AG10803 (cell line): ENCODE measurements at places on chromosomes 11 and 22.

DNA sequence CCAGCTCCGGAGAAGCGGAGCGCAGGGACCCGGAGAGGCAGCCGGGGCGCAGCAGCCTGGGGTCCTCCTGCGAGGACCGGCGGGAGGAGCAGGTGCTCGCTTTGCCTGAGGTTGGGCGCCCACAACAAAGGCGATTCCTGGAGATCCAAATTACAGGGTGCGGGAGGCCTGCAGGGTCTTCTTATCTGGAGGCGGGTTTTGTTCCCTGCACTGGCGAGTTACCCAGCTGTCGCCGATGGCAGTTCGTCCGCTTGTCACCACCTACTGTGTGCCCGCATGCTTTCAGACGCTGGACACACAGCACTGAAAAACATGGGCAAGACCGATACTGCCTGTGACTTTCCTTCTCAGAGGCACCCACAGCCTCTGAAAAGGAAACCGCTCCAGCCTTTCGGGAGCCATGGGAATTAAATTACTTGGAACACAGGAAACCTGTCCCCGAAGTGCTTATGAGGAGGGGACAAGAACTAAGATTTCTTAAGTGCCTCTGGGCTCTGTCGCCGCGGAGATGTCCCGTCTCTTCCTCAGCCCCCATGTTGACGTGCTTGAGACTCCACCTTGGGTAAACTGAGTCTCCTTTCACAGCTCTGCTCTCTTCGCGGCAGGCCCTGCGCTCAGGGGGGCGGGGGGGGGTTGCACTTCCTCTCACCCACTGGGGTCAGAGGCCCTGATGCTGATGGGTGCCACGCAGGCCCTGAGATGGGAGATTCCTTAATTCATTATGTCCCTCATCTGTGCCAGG is 1.3 kb upstream of the ZFTA start:
- no peak for DNase-seq

DNA sequence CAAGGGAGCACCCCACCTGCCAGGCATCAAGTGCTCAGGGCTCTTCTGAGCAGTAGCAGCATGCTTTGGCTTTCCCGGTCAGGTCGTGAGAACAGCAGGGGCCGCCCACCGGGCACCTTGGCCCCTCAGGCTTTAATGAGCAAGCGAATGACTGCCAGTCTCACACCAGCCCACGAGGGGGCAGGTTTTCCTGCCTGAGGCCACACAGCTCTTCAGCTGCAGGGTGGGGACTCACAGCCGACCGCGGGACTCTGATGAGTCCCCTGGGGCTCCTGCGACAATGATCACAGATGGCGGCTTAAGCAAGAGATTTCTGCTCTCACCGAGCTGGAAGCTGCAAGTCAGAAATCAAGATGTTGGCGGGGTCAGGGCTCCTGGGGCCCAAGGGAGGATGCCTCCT is 14.3 kb upstream of the FGF19 start:
- no peak for DNase-seq

DNA sequence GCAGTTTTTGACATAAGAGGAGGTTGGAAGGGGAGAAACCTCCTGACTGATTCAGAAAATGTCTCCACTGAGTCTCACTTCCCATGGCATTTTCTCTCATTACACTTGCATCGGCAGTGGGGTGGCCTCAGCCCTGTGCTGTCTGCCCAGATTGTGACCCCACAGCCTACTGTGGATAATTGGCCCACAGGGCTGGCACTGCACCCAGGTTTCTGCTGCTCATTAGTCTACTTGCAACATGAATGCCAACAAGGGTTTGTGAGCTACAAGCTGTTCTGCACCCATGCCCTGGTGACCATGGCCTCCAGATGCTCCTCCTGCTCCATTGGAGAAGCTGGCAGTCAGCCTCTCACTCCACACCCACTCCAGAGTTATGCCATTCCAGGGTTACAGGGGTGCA is 296.0 kb downstream of the CTTN start:
- DNase-seq, result no peak

- DNase-seq, result no peak
These were observed 1075.9 kb downstream of the BRD1 start for GRCh38 chr22:48751539-48752437.

DNA sequence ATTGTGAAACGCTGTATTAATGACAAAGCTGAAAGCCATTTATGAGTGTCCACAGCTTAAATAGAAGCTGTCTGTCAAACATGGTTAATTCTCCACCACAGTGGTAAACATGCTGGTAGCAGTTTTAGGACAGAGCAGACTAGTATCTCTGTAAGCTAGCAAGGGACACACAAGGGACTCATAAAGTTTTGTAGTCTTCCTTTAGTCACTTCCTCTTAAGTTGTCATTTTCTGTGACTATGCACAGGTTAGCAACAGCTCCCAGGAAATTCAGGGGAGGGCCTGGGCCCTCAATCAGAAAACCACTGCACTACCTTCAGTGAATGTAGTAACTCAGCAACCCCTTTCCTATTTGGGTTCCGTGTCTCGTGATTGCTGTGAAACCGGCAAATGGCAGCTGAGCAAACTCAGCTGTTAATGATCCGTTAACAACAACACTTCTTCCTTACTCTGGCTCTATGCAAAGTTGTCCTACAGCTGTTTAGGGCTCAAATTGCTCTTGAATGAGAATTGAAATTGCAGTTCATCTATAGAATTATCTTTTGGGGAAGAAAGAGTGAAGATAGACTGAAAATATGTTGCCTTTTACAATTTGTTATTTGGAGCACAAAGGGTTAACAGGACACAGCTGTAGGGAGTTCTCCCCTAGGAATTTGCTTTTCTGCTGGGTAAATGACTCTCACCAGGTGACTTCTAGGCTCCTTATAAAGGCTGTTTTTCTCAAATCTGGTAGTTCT is at the start of gene MMP26:
Gene MMP26, plus strand, starts transcription at position 731 of the 736 bp plus-strand sequence.
- DNase-seq, result no peak

- DNase-seq, result no peak
These were observed 9.7 kb downstream of the USP2 start for GRCh38 chr11:119371778-119372182.

DNA sequence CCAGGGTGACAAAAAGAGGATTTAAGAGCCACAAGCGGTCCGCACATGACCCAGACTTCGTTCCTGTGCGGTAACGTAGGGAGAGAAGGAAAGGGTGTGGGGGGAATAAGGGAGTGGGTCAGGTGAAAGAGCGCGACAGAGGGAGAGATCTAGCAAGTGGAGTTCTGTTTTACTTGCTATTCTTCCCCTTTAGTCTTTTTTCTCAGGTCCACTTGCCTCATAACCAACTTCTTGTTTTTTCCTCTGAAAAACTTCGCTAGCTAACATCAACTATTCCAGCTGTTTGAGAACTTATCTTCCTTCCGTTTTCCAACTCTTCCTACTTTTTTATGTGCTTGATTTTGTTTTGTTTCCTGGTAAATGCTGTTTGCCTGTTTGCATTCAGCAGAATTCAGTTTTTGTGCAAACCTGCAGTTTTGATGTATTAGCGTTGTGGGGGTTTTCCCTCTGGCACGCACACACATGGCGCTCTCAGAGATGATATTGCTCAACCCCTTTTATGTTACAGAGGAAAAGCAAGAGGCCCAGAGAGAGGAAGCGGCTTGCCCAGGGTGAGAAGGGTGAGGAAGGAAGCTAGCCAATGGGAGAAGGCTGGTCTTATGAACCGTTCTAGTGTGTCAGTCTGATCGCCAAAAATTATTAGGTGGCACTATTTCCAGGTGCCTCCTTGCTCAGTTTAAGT is 592 bp upstream of the CTSC start:
- DNase-seq, result peak; percentile 76
